ENCODE measurements at places on chromosomes 12 and 14. TPM values are rescaled to one million over a fixed set of nuclear protein-coding genes. Genes with fewer than 3 reads are reported as not detected.

RHOJ gene
- not detected for total RNA-seq

UNC79 gene
- total RNA-seq: 0.02 TPM

HOXC10 gene
- not detected for total RNA-seq

MED6 gene
- total RNA-seq: 51.2 TPM

CNPY2 gene
- 77.4 TPM for total RNA-seq

KLRB1 gene
- total RNA-seq: 0.87 TPM

ZC3H10 gene
- total RNA-seq: 6.5 TPM

HNRNPA1 gene
- 1,642 TPM for total RNA-seq

LHX5 gene
- total RNA-seq: not detected

FGF23 gene
- not detected for total RNA-seq

KRT83 gene
- total RNA-seq: not detected

GRCh38 chr14:63282997-63283883, 35.5 kb downstream of the GPHB5 start:
- no peaks in the 10 kb centered on the region for H3K36me3 ChIP-seq
- DNase-seq: peak; percentile 19
- H3K4me3 ChIP-seq: no peak overlapping the region

- DNase-seq: no peak
- H3K4me3 ChIP-seq: no peak overlapping the region
- H3K27ac ChIP-seq: no peak overlapping the region
- H3K36me3 ChIP-seq: peaks cover 2% of the 10 kb centered on the region
- peaks cover 3% of the 10 kb centered on the region for H3K4me1 ChIP-seq
- H3K27me3 ChIP-seq: no peaks in the 10 kb centered on the region
Measured at GRCh38 chr12:121523741-121524140, 57.1 kb downstream of the KDM2B start.

DNA sequence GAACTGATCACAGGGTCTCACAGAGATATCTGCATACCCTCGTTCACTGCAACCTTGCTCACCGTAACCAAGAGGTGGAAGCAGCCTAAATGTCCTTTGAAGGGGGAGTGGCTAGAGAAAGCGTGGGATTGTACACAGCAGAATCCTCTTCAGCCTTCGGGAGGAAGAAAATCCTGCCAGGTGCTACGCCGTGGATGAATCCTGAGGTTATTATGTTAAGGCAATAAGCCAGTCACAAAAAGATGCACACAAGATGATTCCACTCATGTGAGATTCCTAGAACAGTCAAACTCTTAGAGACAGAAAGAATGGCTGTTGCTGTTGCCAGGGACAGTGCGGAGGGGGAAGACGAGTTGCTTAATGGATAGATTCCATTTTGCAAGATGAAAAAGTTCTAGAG, 39.6 kb upstream of the SFSWAP start:
- DNase-seq: no peak
- H3K27me3 ChIP-seq: peaks cover 5% of the 10 kb centered on the region
- no peak overlapping the region for H3K27ac ChIP-seq
- no peaks in the 10 kb centered on the region for H3K4me1 ChIP-seq
- H3K4me3 ChIP-seq: no peak overlapping the region

- no peaks in the 10 kb centered on the region for H3K36me3 ChIP-seq
- peaks cover 2% of the 10 kb centered on the region for H3K27me3 ChIP-seq
Measured at GRCh38 chr12:15186597-15186996, 34.6 kb downstream of the RERG start.

- peaks cover 4% of the 10 kb centered on the region for H3K27me3 ChIP-seq
- peaks cover 11% of the 10 kb centered on the region for H3K4me1 ChIP-seq
- DNase-seq: no peak
- no peak overlapping the region for H3K27ac ChIP-seq
- H3K36me3 ChIP-seq: no peaks in the 10 kb centered on the region
- no peak overlapping the region for H3K4me3 ChIP-seq
Measured at GRCh38 chr14:104494483-104494882, 85.1 kb upstream of the C14orf180 start.

- H3K4me3 ChIP-seq: no peak overlapping the region
- no peaks in the 10 kb centered on the region for H3K27me3 ChIP-seq
- no peak overlapping the region for H3K27ac ChIP-seq
- no peaks in the 10 kb centered on the region for H3K4me1 ChIP-seq
- H3K36me3 ChIP-seq: no peaks in the 10 kb centered on the region
Measured at GRCh38 chr14:79180656-79181055, 1010.5 kb downstream of the NRXN3 start.

GRCh38 chr12:108724054-108724889, 7.0 kb downstream of the CORO1C start:
- peaks cover 49% of the 10 kb centered on the region for H3K4me1 ChIP-seq
- DNase-seq: peak; percentile 43
- H3K4me3 ChIP-seq: no peak overlapping the region
- no peaks in the 10 kb centered on the region for H3K36me3 ChIP-seq

- H3K27ac ChIP-seq: no peak overlapping the region
- no peaks in the 10 kb centered on the region for H3K27me3 ChIP-seq
- no peaks in the 10 kb centered on the region for H3K4me1 ChIP-seq
- H3K36me3 ChIP-seq: no peaks in the 10 kb centered on the region
- DNase-seq: no peak
Measured at GRCh38 chr14:38490273-38490672, 234.4 kb upstream of the CLEC14A start.

DNA sequence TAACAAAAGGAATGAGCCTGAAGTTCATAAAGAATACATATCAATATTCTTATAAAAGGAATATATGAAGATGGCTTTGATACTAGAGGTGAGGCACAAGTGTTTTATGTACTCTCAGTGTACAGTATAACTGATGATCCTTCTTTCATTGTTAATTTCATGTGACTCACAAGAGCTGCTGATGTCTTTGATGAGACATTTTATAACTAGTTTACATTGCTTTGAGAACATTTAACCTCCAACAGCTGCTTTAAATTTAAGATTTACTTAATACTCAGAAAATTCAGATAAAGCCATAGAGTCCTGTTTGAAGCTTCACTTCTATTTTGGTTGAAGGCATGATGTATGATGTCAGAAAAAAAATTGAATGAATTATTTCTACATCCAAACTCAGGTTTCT, 59.8 kb downstream of the WASHC4 start:
- H3K27me3 ChIP-seq: no peaks in the 10 kb centered on the region
- peaks cover 5% of the 10 kb centered on the region for H3K4me1 ChIP-seq
- no peak for DNase-seq
- no peak overlapping the region for H3K27ac ChIP-seq
- H3K36me3 ChIP-seq: peaks cover 17% of the 10 kb centered on the region

- peaks cover 4% of the 10 kb centered on the region for H3K4me1 ChIP-seq
- H3K36me3 ChIP-seq: no peaks in the 10 kb centered on the region
- peaks cover 2% of the 10 kb centered on the region for H3K27me3 ChIP-seq
- no peak overlapping the region for H3K4me3 ChIP-seq
- H3K27ac ChIP-seq: no peak overlapping the region
Measured at GRCh38 chr12:52945389-52946232, 3.3 kb upstream of the KRT18 start.

GRCh38 chr14:71753976-71754375, 178.3 kb upstream of the RGS6 start:
- DNase-seq: no peak
- H3K4me1 ChIP-seq: peaks cover 3% of the 10 kb centered on the region
- no peaks in the 10 kb centered on the region for H3K27me3 ChIP-seq
- no peak overlapping the region for H3K4me3 ChIP-seq
- no peak overlapping the region for H3K27ac ChIP-seq

GRCh38 chr12:43453761-43454160, 98.2 kb downstream of the ADAMTS20 start:
- no peaks in the 10 kb centered on the region for H3K36me3 ChIP-seq
- no peaks in the 10 kb centered on the region for H3K27me3 ChIP-seq
- H3K4me3 ChIP-seq: no peak overlapping the region
- H3K4me1 ChIP-seq: no peaks in the 10 kb centered on the region

- H3K27me3 ChIP-seq: no peaks in the 10 kb centered on the region
- no peak overlapping the region for H3K27ac ChIP-seq
- H3K4me1 ChIP-seq: no peaks in the 10 kb centered on the region
- H3K4me3 ChIP-seq: no peak overlapping the region
- H3K36me3 ChIP-seq: no peaks in the 10 kb centered on the region
Measured at GRCh38 chr12:33245434-33245833, 194.2 kb downstream of the SYT10 start.

Measured in activated CD4-positive, alpha-beta T cell treated with anti-CD3 and anti-CD28 coated beads for 36 hours (primary cell).